Retinal pigment epithelial cell (primary cell): ENCODE measurements at places on chromosomes 12 and 14.

GRCh38 chr14:76811561-76811960, 1.1 kb downstream of the ANGEL1 start:
- DNase-seq = no peak

GRCh38 chr12:67582238-67582834, 66.2 kb upstream of the DYRK2 start:
- DNase-seq = no peak

DNA sequence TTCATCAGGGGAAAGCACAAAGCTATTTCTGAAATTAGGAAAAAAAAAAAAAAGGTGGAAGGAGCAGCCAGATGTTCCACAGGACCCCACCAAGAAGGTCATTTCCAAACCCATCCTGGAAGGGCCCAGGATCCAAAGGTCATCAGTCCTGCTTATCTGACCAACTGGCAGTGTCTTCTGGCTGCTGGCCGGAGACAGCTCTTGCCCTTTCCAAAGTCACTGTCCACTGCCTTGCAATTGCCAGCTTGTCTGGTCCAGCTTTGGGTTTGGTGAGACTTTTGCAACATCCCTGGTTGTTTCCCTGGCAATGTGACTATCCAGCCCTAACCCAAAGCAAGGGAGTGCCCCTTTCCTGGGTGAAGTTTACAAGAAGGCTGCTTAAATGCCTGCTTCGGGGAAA, 18.9 kb upstream of the HSPB8 start:
- no peak for DNase-seq

DNA sequence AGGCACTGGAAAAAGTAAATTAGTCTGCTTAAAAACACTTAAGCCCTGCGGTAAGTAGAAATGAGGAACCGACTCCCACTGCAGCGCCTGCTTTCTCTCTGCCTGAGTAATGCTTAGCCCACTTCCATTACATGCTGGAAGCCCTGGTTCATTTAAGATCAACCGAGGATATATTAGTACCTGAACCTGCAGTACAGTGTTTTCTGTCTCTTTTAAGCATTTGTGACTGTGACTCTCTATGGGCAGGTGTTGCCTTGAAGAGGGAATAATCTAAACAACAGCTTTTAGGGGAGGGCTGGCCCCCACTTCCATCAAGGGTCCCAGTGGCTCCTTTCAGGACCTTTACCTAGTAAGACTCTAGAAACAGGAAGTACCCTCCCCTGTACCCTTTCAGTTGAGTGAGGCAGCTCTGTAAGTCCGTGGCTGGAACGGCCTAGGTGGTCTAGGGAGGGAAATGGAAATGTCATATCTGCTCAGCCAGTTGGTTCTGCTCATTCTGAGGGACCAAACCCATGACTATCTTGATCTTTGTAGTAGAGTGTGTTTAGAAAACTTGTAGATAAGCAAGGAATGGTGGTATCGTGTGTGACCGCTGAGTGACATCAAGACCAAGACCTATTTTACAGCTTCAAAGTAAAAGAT, 56.2 kb downstream of the FNTB start:
- no peak for DNase-seq

- DNase-seq = no peak
Measured at GRCh38 chr12:51403681-51404136, 12.5 kb upstream of the GALNT6 start.

- DNase-seq = no peak
Measured at GRCh38 chr12:62919838-62920237, 15.1 kb downstream of the PPM1H start.

- DNase-seq = no peak
Measured at GRCh38 chr14:76955575-76956315, 72.8 kb downstream of the IRF2BPL start.

DNA sequence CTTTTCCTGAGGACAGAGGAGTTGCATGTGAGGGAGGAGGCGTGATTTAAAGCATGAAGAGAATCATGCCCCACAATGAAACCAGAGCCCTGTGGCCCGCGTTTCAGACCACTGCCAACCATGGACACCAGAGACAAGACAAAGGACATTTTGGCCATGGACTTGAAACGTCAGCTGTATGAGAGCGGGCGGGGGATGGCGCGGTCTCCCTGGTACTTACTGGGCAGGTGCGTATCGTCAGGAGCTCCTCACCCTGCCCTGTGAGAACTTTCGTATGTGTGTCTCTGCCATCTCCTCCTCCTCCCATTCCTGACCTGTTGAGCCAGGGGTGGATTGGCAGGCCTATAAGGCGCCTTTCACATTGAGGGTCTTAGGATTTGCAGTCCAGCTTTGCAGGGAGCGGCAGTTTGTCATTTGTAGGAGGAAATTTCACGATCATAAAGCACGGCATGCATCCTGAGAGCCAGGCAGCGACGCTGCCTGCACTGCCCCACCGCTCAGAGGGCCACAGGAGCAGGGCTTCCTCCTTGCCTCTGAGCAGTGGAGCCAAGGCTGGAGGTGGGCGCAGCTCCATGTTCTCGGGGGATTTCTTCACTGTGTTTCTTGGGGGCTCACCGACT, 22.2 kb downstream of the SFSWAP start:
- no peak for DNase-seq
